Activated B cell treated with CpG ODN at 0.5 μM for 24 hours (primary cell): ENCODE measurements at places on chromosomes 7 and 10.

- DNase-seq: no peak
Observed at GRCh38 chr10:78194539-78195402, 161.1 kb downstream of the RPS24 start.

DNA sequence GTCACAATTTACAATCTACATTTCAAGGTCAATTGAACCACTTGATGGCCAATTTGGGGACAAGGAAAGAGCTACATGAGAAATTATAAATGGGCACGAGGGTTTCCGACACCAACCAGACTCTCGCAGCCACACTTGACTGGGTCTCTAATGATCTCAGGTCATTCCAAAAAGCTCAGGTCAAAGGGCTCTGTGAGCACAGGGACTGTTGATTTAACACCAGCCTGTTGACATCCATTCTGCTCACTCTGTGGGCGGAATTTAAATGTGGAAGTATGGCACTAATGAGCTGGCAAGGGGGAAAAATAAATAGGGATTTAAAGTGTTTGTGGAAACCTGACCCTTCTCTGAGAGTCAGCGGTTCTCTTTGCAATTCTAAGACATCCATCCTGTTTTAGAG, 810.7 kb upstream of the AUTS2 start:
- no peak for DNase-seq

GRCh38 chr10:118369641-118370205, 27.6 kb upstream of the FAM204A start:
- no peak for DNase-seq

- no peak for DNase-seq
Observed at GRCh38 chr7:137960020-137960419, 41.9 kb downstream of the CREB3L2 start.
